ENCODE measurements at places on chromosomes 2 and 18.

- no peak for ATAC-seq
Measured at GRCh38 chr2:59910166-59910565, 643.3 kb downstream of the BCL11A start.

- ATAC-seq: no peak
Measured at GRCh38 chr18:29459972-29460371, 1283.0 kb upstream of the CDH2 start.

GRCh38 chr2:132374551-132374950 is 42.1 kb upstream of the GPR39 start:
- ATAC-seq: peak; percentile 94

DNA sequence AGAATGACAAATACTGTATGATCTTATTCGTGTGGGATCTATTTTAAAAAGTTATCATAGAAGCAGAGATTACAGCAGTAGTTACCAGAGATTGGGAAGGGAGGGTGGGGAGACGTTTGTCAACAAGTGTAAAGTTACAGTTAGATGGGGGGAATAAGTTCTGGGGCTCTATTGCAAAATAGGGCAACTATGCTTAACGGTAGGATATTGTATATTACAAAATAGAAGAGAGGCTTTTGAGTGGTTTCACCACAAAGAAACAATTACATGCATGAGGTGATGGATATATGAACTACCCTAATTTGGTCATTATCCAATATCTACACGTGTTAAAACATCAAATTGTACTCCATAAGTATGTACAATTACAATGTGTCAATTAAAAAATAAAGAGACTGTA is 123.4 kb upstream of the NOSTRIN start:
- ATAC-seq: no peak

- ATAC-seq: no peak
Measured at GRCh38 chr18:24400587-24400986, 3.0 kb upstream of the OSBPL1A start.

DNA sequence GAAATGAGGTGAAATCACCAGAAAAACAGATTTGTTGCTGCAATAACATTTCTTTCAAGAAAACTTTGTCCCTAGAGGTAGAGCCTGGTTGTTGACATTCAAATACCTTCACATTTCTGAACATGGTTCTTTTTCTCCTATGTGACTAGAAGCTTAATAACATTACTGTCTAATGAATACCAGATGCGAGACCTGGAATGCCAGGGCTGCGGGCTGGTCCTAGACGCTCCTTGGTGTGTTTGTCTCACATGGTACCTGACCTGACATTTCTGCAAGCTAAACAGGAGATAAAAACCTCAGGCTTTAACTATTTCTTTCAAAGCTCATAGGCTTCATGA is 38.5 kb downstream of the ACKR3 start:
- no peak for ATAC-seq

- no peak for ATAC-seq
Measured at GRCh38 chr2:197372592-197372991, 62.0 kb upstream of the ANKRD44 start.

- ATAC-seq: no peak
Measured at GRCh38 chr18:9117980-9118841, 15.7 kb downstream of the NDUFV2 start.

Data from gastroesophageal sphincter (tissue), 4 donors.